ENCODE measurements at places on chromosomes 1 and 21.

GRCh38 chr1:160911441-160911840, 26.5 kb upstream of the ITLN1 start:
- no peak for DNase-seq

DNA sequence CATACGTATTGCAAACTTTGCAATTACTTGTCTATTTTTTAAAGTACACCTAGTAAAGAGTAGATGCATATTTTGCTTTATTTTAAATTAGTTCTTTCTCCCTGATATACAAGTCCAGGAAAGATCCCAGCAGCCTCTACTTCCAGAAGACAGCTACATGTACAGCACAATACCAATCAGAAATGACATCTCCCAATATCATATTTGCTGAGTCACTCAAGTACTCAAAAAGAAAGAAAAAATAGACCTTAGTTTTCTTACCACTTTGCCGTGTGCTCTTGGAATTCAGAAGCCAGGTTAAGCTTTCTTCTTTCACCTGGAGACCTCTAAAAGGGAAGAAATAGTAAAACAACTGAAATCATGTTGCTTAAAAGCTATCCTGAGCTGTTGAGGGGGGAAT, 412.6 kb upstream of the RUNX1 start:
- DNase-seq, result no peak

GRCh38 chr1:217469983-217470382, 160.9 kb downstream of the GPATCH2 start:
- no peak for DNase-seq

DNA sequence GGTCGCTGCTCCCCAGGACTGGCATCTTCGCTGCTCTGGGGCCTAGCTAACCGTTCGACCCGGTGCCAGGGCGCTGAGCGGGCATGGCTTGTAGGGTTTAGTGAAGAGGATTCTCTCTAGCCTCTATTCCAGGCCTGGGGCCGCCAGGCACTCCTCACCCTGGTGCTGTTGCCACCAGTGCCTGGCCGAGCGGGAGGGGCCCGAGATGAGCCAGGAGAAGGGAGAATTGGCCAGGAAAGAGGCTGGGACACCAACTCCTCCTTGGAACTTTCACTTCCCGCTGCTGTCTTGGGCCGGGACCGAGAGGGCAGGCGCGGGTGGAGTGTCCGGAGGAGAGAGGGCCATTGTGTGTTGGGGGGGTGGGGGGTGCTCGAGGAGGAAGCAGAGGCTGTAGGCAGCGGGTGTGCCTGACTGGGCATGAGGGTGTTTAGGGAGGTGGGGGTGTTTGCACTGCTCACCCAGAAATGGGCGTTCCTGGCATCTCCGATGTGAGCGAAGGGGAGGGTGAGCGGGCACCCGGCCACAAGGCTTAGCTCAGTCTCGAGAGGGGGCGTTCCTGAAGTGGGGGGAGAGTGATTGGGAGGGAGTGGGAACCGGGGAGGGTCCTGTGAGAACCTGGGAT, 772 bp downstream of the ADAM15 start:
- DNase-seq, result no peak

DNA sequence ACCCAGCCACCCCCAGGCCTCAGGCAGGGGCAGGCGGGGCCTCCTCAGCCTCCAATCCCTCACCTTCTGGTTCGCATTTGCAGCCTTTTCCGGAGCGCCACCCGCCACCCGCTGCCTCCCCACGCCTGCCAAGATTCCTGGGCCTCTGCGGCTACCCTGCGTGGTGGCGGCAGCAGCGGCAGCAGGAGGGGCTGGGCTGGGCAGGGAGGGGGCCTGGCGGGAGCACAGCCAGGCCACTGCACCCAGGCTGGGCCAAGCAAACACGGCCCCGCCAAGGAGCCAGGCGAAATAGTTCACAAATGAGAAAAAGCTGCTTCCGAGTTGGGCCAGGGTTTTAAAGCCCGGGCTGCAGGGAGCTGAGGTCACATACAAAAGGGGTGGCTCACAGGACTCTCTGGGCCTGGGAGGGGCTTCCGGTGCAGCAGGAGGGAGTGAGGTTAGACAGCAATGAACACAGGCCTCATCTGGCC, 9.8 kb downstream of the COL8A2 start:
- DNase-seq, result no peak

DNA sequence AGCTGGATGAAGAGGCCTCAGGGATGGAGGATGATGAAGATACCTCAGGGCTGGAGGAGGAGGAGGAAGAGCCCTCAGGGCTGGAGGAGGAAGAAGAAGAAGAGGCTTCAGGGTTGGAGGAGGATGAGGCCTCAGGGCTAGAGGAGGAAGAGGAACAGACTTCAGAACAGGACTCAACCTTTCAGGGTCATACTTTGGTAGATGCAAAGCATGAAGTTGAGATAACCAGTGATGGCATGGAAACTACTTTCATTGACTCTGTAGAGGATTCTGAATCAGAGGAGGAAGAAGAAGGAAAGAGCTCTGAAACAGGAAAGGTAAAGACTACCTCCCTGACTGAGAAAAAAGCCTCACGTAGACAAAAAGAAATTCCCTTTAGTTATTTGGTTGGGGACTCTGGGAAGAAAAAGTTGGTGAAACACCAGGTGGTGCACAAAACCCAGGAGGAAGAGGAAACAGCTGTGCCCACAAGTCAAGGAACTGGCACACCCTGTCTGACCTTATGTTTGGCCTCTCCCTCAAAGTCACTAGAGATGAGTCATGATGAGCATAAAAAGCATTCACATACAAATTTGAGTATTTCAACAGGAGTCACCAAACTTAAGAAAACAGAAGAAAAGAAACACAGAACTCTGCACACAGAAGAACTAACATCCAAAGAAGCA, 15.4 kb downstream of the L1TD1 start:
- DNase-seq, result no peak

DNA sequence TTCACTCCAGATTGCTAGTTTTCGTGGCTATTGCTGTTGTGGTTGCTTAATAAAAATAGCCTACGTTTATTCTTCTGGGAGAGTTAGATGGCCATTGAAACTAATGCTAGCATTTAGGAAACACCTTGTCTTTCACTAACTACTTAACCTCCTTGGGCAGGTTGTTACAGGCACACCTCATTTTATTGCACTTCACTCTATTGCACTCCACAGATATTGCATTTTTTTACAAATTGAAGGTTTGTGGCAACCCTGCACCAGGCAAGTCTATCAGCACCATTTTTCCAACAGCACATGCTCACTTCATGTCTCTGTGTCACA, 11.3 kb upstream of the MARK1 start:
- no peak for DNase-seq

DNA sequence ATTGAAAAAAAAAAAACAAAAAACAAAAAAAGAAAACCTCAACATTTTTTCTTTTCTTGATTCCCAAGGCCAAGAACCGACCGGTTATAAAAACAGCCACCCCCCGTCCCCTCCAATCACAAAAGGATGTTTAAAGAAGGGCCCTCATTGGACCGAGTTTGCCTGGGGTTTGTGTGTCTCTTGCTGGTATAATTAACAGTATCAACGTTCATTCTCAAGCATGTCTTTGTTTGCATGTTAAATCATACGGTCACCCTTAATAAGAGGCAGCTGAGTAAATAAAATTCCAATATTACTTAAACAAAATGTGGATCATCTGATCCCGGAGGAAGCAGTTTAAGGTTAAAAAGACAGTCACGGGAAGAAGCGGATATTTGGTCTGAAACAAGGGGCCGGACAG, 201.1 kb downstream of the PRDM2 start:
- DNase-seq, result no peak

- no peak for DNase-seq
These were observed 89.2 kb upstream of the CCDC190 start for GRCh38 chr1:162950187-162950586.

DNA sequence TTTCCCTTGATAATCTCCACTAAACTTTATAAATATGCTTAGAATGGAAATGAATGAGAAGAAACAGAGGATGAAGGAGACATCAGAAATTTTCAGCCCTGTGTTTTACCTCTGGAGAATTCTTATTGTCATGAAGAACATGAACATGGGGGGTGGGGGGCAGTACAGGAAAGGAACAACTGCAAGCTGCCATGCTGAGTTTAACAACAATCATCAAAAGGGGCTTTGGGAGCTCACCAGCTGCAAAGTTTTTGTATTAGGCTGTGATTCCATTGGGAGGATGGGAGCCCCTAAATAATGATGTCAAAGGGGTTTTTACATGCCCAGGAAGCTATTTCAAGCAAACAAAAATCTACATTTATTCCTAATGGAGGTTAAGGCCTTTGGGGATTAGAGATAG, 103.3 kb downstream of the AKT3 start:
- DNase-seq, result no peak

DNA sequence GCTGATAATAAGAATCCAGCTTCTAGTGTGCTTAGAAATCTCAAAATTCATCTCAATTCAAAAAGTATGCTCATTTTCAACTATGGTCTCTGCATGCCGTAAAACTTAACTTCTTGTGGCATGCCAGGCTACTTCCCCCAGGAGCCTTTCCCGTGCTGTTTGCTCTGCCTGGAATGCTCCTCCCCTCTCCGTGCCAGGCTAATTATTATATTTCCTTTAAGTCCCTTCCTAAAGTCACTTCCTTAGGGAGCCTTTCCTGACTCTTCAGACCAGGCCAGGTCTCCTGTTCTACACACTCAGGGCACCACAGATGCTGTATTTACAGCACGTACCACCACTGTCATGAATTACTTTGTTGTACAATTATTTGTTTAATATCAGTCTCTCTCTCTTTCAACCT, 67.1 kb upstream of the PPP2R5A start:
- no peak for DNase-seq

DNA sequence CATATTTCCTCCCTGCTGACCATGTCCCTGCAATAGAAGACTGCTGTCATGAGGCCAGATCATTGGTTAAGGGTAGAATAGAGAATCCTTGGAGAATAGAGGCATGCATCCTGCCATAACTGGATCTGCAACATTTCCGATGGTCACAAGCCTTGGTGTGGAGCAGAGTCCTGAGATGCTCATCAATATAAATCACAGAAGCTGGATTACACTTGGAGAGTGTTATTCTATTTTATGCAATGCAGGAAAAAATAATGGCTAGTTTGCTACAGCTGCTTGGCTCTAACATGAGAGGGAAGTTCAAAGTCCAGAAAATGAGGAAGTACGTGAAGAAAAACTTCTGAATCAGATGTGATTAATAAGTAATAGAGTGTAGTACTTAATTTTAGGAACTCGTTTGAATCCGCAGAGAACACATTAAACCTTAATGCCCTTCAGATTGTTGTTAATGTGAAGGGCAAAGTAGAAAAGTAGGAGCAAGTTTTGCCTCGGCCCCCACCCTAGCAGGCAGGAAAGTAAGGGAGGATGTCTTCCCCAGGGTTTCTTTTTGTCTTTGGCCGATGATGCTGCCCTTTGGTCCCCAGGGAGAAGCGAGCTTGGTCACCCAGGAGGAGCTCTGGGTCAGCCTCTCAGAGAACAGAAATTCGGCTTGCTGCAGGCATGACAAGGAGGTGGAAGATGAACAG, 59.5 kb downstream of the KCNK1 start:
- DNase-seq, result no peak

- no peak for DNase-seq
These were observed 4.8 kb upstream of the TLR5 start for GRCh38 chr1:223147873-223148272.

- no peak for DNase-seq
These were observed 107.4 kb upstream of the KIAA1614 start for GRCh38 chr1:180805316-180805715.

- DNase-seq, result no peak
These were observed 53.3 kb downstream of the ZFYVE9 start for GRCh38 chr1:52195161-52195560.

DNA sequence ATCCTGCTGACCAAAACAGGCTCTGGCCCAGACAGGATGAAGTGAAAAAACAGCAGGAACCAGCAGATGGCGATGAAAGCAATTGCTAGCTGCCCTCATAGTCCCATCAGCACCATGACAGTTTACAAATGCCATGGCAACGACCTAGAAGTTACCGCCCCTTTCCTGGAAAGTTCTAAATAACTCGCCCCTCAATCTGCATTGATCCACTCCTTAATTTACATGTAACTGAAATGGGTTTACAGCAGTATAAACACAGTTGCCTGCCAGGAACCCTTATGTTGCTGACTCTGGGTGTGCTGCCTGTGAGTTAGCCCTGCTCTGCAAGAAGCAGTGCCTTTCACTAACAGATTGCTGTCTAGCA, 65.5 kb upstream of the CR1L start:
- no peak for DNase-seq

- no peak for DNase-seq
These were observed 8.4 kb downstream of the CLEC20A start for GRCh38 chr1:178488393-178488792.

- no peak for DNase-seq
These were observed 1.0 kb downstream of the NPR1 start for GRCh38 chr1:153679337-153680119.

DNA sequence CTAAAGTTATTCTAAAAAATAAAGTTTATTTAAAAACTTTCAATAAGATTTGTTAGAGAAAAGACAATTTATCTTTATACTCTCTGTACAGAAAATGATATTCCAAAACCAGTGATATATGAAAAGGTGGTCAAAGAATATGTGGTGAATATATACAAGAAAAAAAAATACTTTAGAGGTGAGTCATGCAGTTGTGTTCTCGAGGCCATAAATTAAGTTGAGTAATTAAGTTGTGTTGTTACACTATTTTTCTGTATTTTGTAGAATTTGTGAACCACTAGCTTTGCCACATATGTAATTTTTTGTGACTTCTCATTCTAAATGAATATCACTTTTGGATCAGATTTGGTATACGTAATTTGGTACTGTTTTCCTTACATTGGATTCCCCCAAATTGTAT, 23.6 kb upstream of the DUSP10 start:
- no peak for DNase-seq

DNA sequence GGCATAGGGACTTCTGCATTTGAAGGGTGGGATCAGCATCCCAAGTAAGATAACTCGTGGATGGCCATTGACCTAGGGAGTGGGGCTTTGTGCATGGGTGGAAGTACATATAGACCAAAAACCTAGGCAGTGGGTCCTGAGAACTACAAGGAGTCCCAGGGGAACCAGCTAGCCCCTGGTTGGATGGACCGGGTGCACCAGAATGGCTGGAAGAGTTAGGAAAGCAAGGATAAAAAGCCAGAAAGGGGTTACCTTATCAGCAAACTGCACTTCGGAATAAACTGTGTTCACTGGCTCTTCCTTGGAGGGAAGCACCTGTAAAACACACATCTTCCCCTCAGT, 26.6 kb upstream of the SLAMF6 start:
- no peak for DNase-seq

GRCh38 chr1:211639475-211640300, 35.7 kb downstream of the NEK2 start:
- DNase-seq, result no peak

DNA sequence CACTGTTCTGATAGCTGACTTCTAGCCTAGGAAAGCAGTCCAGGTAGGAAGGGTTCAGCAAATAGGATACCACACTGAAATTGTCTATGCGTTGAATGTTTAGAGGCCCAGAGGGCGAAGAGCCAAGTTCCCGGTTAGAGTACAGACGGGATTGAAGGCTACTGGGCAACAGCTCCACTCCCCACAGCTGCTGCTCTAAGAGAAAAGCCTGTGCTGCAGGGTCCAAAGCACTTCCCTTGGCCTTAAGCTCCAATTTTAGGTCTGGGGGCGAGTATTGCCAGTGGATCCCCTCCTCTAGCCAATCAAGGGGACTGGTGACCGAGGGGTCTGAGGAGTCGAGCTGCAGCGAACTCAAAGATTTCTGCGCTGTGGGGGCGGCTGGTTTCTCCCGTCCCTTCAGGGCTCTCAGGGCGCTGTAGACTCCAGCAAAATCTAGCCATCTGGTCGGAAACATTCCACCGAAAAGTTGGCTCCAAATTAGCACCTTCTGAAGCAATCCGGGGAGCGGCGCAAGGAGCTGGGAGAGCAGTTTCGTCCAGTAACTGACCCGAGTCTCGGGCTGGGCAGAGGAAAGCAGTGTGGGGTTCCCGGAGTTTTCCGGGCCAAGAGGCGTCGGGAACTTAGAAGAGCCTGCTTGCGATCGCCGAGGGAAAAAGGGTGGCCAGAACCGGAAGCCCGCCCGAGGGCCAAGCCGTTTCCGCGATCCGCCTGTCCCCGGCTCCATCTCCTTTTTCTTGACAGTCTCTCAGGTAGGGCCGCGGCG, 748 bp downstream of the PPP1R15B start:
- DNase-seq, result no peak

Data from stimulated activated CD8-positive, alpha-beta memory T cell treated with anti-CD3 and anti-CD28 coated beads, Interleukin-4, amount 100 ng/mL, for 1 hour (primary cell).